ENCODE measurements at places on chromosomes 4 and X.

GRCh38 chr4:84892950-84893349, 73.5 kb downstream of the WDFY3 start:
- no peak for DNase-seq

DNA sequence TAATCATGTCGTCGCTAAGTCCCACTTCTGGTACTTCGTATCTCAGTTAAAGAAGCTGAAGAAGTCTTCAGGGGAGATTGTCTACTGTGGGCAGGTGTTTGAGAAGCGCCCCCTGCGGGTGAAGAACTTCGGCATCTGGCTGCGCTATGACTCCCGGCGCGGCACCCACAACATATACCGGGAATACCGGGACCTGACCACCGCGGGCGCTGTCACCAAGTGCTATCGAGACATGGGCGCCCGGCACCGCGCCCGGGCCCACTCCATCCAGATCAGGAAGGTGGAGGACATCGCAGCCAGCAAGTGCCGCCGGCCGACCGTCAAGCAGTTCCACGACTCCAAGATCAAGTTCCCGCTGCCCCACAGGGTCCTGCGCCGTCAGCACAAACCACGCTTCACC, 11.3 kb downstream of the PNCK start:
- DNase-seq, result peak; percentile 27

GRCh38 chrX:105820247-105820646, 2.1 kb upstream of the NRK start:
- no peak for DNase-seq

GRCh38 chr4:142274137-142274536, 572.0 kb downstream of the INPP4B start:
- DNase-seq, result no peak

DNA sequence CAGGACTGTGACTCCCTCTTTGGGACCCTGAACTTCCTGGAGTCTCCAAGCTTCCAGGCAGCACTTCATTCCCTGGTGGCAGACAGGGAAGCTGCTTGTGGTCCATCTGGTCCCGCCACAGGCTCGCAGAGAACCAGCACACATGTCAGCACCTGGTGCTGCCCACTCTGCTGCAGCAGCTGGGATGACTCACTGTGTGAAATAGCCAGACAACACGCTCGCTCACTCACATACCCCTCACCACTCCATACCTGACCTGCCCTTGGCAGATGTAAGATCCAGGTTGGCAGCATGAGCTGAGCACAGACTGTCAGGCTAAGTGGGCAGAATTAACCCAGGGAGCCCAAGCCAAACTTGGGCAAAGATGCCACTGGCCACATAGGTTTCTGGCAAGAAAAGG, 613.5 kb downstream of the PCDH18 start:
- DNase-seq, result no peak

- no peak for DNase-seq
Observed at GRCh38 chr4:159012381-159012780, 90.5 kb upstream of the RAPGEF2 start.

DNA sequence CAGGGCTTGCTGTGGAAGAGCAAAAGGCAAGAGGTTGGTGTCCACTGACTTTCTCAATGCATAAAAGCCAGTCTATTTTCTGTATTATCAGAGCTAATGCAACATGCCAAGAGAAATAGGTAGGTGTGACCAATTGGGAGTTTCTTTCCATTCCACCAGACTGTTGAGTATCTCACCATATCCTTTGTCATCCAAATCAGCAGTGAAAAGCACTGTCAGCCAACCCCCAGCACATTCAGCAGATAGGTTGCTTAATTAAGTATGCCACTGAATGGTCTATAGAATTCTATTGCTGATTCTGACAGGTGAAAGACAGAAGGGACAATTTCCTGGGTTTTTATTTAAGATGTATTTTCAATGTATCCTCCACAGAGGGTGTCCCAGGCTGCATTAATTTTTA, 139.8 kb downstream of the HS6ST2 start:
- DNase-seq, result no peak

GRCh38 chrX:137034508-137034872, 695 bp upstream of the GPR101 start:
- DNase-seq, result no peak

DNA sequence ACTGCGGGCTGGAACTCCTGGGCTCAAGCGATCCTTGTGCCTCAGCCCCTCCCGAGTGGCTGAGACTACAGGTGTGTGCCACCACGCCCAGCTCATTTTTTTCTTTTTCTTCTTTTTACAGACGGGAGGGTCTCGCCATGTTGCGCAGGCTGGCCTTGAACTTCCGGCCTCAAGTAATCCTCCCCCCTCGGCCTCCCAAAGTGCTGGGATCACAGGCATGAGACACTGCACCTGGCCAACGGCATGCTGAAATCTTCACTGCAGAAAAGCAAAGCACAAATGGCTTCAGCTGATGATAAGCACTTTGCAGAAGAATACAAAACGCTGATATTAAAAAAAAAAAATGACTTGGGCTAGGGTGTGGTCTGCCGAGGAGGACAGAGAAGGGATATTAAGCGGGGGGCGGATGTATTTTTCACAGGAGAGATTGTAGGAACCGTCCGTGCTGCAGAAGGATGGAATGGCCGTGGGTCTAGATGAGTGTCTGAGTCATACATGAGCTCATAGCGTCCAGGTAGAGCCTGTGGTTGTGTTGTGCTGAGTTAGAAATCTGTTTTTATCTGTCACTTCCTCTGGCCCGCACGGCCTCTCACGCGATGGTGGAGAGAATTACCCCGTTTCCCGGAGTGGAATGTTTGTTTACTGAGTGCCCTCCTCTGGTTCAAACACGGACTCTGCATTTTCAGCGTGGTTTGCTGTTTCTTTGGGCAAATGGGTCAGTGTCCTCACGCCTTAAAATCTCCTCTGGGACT, 8.5 kb upstream of the AKAP17A start:
- DNase-seq, result peak; percentile 7

- DNase-seq, result no peak
Observed at GRCh38 chr4:158003212-158003611, 169.6 kb downstream of the GASK1B start.

DNA sequence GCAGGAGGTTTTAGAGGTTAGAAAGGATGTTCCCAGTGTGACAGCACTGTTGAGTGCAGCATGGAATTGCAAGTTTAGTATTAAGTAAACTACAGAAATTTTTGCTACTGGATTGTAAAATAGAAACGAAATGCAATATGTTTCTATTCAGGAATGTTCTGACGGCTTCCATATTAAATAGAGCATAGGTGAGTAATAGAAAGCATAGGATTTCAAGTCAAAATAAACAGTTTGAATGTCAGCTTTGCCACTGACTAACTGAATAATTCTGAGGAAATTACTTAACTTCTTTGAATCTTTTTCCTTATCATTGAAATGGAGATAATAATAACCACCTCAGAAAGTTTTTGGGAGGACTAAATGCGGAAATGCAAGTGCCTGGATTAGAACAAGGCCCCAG, 331.9 kb upstream of the GK2 start:
- DNase-seq, result no peak

DNA sequence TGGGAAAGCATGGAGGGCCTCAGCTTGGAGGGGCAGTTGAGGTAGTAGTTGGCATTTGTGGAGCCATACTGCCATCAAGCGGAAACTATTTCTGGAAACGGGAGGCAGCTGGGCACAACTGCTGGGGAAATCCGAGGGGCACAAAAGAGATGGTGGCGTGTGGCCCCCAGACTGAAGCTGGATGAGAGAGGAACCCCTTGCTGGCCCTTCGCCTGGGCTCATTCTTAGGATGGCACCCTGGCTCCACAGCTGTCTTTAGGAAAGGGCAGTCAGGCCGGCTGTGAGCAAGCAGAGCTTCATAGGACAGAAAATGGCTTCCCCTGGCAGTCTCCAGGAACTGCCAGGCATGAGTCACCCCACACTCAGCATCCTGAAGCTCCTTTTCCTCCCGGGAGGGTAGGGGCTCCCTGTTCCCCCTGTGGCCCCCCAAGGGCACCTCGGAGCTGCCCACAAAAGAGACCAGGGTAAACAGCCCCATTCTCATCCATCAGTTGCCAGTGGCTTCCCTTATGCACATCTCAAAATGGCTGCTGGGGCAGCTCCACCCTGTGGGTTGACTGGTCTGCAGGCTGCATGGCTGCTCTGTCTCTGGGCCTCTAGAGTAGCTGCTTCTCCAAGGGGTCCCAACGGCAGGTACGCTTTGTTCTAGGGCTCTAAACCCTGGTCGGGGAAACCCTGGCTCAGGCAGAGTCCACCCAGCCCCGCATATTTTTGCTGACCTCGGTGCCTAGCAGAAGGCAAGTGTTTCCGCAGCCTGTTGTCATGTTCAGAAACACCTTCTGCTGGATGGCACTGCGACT, 64.7 kb downstream of the NBDY start:
- no peak for DNase-seq

DNA sequence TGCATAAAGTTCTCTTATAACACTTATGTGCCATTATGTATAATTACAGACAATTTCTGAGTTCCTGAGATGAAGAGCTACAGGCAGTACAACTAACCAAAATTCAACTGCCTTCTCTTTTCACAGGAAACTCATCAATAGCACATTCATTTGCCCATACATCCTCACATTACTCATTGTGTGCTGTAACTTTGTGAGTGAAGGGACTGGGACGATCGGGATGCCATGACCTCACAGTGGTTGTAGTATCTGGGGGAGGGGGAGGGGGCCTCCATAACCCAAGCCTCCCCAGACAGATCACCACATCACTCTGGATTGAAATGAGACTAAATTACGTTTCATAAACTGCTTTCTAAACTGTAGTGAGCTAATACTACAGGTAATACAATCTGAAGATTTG, 60.7 kb downstream of the ABCG2 start:
- DNase-seq, result no peak

DNA sequence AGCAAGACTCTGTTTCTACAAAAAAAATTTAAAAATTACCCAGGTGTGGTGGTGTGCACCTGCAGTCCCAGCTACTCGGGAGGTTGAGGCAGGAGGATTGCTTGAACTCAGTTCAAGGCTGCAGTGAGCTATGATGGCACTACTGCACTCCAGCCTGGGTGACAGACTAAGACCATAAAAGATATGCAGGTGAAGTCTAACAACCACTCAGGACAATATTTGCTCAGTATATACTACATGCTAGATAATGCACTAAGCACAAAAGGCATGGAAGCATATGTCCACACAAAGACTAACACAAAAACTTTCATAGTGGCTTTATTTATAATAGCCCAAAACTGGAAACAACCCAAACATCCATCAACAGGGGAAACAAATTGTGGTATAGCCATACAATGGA, 57.7 kb upstream of the TXK start:
- no peak for DNase-seq

DNA sequence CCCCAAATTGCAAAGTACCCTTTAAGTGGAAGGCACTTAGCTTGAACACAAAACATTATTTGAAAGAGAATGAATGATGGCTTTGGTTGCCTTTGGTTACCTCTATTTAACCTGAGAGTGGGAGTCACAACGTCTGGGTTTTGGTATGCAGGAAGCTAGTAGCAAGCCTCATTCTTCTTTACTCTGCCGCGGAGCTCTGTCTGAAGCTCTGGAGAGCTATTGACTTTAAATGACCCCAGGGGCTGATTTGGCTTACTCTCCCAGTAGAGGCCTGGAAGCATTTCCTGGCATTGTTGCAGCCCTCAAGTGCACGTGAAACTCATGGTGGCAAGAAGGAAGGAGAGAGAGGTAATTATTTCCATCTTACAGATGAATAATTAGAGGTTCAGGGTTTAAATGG, 81.8 kb upstream of the MAGEA4 start:
- no peak for DNase-seq

DNA sequence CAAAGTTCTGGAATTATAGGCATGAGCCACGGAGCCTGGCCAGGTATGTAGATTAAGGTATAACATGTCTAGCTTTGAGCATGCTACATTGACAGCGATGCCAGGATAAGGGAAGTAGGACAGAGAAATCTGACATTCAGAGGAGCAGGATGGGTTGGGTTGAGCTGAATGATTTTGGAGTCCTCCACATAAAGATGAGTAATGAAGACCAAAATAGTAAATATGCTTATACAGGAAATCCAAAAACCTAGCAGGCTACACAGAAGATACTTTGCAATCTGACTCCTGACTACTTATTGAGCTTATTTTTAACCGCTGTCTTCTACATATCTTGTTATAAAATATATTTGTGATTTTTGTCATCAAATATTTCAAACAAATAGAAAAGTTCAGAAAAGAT, 69.7 kb downstream of the PDGFC start:
- no peak for DNase-seq
